ENCODE measurements at places on chromosomes 2 and 18. TPM values are rescaled to one million over a fixed set of nuclear protein-coding genes. Genes with fewer than 3 reads are reported as not detected.

Gene TUBA3E
- total RNA-seq, result not detected

Gene ATOH8
- 72.5 TPM for total RNA-seq

Gene ZSWIM2
- total RNA-seq, result 0.09 TPM

Gene TCF7L1
- total RNA-seq, result 1.00 TPM

Gene IWS1
- 43.0 TPM for total RNA-seq

Gene SERPINB12
- not detected for total RNA-seq

Gene CHRNA1
- 0.14 TPM for total RNA-seq

Gene C2orf72
- total RNA-seq, result under 0.01 TPM

Gene EFR3B
- total RNA-seq, result 1.4 TPM

Gene MYO3B
- 0.18 TPM for total RNA-seq

Gene SMAD2
- total RNA-seq, result 58.9 TPM

Gene IL1A
- 2.3 TPM for total RNA-seq

Gene CFC1
- total RNA-seq, result not detected

Gene IL36B
- total RNA-seq, result not detected

Gene C2orf80
- not detected for total RNA-seq

Measured in smooth muscle cell of bladder (primary cell).